ENCODE measurements at places on chromosomes 7 and 10.

GRCh38 chr10:112913661-112914287 is 36.3 kb upstream of the TCF7L2 start:
- DNase-seq: no peak

DNA sequence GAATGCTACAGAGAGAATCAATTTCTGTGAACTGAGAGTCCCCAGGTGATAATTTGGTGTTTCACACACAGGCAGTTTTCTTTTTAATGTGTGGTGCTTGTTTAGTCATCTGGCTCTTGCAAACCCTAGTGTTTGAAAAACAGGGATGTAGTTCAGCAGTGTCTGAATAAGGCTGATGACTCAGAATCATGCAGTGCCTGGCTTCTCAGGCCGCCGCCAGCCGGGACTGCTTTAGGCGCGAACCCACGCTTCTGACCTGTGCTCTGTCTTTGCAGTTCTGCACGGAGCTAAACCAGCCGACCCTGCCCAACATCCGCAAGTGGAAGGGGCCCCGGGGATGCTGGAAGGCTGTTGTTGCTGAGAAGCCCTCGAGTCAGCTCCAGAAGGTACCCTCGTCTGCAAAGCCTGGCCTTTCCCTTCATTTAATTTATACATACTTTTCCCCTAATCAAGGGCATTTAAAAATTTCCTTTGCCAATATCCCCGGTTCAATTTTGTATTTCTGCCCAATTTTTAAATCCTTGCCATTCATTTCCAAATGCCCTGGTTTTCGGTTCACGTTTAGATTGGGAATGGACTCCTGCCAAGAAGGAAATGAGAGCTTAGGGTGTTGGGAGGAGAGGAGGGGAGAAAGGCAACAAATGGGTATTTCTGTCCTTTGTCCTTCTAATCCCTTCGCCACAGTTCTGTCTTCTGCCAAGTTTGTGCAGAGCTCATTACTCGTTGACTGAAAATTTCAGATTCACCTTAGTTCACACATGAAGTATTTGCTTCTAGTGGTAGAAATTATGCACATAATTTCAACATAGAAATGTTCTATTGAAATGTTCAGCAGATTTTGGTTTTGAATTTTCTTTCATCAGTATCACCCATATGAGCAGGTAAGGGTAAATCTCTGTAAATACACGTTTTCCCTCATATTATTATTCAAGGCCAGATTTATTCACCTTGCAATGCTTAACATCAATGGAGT is 108.5 kb upstream of the ANLN start:
- DNase-seq: peak; percentile 25

DNA sequence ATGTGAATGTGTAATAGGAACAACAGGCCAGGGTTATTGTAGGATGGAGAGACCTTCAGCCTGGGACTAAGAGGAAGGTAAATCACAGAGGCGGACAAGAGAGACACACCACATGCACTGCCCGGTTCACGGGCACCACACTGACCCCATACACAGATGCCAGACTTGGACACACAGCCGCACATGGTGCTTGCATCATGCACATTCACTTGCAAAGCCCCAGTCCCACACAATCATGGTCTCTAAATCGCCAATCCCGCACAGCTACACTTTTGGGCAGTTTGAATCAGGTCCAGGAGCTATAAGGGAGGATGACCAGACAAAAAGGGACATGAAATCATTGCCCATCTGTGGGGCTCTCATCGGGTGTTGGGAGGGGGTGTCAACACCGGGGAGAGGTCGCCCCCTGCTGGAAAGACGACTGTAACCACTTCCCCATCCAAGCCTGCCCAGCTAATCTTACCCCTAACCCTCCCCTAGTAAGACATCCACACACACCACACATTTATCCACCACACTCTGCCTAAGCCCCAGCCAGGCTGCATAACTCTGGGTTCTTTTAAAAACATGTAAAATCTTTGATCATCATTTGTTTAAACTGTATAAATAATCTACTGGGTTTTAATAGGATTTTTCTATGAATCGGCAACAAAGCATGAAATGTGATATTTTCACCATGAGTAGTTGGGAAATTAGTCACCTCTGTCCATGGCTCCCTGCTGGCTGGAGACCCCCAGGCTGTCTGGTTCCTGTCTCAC is 40.5 kb upstream of the SLF2 start:
- DNase-seq: no peak

DNA sequence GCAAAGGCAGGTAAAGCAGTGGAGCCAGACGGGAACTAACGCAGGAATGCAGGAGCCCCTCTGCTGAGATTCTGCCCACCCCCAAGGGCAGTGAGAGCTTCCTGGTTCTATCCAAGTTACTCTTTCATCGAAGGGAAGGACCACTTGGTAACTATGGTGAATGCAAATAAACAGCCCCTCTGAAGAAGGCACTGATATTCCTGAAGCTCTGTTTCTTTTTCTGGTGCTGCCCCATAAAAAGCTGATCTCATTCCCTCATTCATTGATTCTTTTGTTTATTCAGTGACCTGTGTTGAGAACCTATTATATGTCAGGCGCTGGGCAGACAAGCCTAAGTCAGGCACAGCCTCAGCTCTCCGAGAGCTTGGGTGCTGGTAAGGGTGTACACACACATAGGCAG is 217.3 kb downstream of the SNX10 start:
- DNase-seq: no peak

DNA sequence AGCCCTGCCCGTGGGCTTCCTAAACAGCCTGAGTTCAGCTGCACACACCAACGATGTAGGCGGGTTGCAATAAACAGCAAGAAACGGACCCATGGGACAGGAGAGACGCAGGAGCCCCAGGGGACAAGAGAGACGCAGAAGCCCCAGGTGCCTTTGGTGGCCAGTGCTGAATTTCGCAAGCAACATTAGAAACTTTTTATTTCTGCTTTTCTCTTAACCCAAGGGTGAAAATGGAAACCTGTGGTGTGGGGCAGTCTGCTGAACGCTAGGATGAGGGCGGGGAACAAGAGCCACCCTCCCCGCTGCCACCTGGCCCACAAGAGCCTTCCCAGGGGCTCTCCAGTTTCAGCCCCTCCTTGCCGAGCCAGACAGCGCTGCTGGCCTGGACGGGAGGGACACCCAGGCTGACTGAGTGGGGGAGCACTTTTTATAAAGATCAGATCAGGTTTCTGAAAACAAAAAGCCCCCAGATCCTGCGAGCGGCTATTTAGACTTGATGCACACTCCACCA is 20.0 kb upstream of the GPR146 start:
- DNase-seq: no peak

DNA sequence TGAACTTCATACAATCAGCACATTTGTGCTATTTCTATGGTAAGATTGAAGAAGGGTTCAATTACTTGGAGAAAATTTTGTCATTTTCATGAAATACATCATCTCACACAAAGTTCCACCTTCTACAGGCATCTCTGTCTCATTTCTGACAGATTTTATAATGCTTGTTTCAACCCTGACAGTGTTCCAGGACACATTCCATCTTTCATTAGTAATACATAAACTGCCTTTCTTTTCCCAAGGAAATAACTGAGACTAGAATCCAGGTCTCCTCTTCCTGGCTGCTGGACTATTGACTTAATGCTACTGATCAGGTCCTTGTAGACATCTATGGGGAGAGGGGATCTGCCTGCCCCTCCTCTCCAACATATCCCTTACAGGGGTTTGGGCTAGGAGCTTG is 70.1 kb upstream of the PLPP4 start:
- DNase-seq: no peak

GRCh38 chr7:22325671-22326070 is 31.3 kb downstream of the RAPGEF5 start:
- no peak for DNase-seq

- no peak for DNase-seq
Observed at GRCh38 chr10:131946321-131946751, 35.4 kb downstream of the BNIP3 start.

- no peak for DNase-seq
Observed at GRCh38 chr7:26329520-26330255, 38.0 kb downstream of the SNX10 start.

- DNase-seq: no peak
Observed at GRCh38 chr10:114885443-114885842, 52.6 kb upstream of the TRUB1 start.

Measured in caudate nucleus (tissue), 63 donors.